ENCODE measurements at places on chromosomes 2 and 18. TPM values are rescaled to one million over a fixed set of nuclear protein-coding genes. Genes with fewer than 3 reads are reported as not detected.

GRCh38 chr2:64260817-64261216 is 116.6 kb upstream of the PELI1 start:
- DNase-seq: peak; percentile 57

- DNase-seq: no peak
These were observed 14.0 kb upstream of the IMP4 start for GRCh38 chr2:130328710-130329109.

- peak; percentile 40 for DNase-seq
These were observed 316.4 kb downstream of the DSEL start for GRCh38 chr18:67199993-67200617.

DNA sequence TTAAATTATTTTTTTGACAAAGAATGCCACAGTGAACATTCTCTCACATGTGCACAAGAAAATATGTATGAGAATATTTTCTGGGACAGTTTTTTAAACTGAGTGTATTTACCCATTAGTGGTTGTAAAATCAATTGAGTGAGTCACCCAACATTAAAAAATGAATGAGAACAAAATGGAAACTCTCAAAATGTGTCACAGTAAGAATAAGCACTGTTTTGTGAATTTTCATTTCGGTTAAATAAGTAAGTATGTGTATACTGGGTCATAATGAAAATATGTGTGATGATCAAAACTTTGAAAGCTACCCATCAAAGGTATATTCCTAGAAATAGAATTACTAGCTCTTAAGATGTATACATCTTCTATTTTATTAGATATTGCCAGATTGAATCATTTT is 11.6 kb downstream of the BABAM2 start:
- DNase-seq: no peak

The TUBA3E gene
- not detected for polyA plus RNA-seq

DNA sequence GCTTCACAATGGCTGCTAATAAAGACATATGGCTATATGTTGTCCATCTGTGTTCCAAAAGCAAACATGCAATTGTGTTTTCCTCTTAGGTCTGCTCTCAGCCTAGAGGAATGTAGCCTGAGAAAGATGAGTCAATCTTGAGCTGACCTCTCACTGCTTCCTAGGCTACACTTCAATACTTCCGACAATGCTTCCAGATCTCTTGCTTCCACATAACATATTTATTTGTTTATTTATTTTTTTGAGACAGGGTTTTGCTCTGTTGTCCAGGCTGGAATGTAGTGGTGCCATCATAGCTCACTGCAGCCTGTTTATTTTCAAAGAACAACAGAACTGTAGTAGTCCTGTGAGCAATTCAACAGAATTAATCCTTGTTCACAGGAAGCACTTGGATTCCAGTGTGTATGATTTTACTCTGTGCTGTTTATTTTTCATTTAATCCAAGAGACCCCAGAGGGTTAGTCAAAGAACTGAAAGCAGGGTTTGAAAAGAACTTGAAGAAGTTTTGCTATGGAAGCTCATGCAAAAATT is 437.9 kb downstream of the TXNL1 start:
- no peak for DNase-seq

The HNRNPLL gene
- polyA plus RNA-seq: 35.5 TPM

The GATA6 gene
- polyA plus RNA-seq: 1.3 TPM

GRCh38 chr2:76318848-76319360 is 608.2 kb upstream of the GCFC2 start:
- no peak for DNase-seq

The PLGLB2 gene
- polyA plus RNA-seq: 1.2 TPM

DNA sequence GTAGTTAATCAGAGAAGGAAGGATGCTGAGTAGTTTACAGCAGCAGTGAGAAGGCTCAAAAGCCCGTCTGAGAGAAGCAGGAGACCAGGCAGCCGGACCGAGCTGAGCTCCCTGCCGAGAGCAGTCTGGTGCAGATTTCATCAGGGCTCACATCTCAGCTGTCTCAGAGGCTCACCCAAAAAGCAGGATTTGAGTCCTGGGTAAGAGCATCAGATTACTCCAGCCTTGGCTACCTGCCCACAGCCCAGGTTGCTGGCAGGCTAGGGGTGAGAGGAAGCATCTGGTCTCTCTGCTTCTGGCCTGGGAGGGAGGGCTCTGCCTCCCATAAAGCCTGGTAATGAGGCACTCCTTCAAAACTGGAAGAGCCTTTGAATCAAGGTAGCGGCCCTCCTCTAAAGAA is 140.5 kb downstream of the ST6GAL2 start:
- DNase-seq: peak; percentile 38

GRCh38 chr18:44741511-44741910 is 60.8 kb downstream of the SETBP1 start:
- peak; percentile 58 for DNase-seq

DNA sequence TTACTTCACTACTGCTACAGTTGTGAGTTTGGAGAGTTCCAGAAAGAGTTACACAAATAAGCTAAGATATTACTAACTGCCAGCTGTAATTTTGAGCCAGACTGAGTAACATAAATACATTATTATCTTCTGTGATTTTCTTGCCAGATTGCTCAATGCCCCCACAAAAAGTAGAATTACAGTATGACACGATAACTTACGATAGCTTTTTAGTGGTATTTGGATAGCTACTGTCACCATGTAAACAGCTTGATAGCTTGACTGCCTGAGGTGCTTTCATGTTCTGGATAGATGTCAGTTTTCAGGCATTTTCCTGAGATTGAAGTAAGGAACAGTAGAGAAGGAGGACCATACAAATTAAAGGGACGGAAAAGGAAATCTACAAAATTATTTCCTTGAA is 533.3 kb downstream of the SOCS6 start:
- no peak for DNase-seq

- DNase-seq: no peak
These were observed 227.6 kb downstream of the SEPTIN10 start for GRCh38 chr2:109386004-109386695.

DNA sequence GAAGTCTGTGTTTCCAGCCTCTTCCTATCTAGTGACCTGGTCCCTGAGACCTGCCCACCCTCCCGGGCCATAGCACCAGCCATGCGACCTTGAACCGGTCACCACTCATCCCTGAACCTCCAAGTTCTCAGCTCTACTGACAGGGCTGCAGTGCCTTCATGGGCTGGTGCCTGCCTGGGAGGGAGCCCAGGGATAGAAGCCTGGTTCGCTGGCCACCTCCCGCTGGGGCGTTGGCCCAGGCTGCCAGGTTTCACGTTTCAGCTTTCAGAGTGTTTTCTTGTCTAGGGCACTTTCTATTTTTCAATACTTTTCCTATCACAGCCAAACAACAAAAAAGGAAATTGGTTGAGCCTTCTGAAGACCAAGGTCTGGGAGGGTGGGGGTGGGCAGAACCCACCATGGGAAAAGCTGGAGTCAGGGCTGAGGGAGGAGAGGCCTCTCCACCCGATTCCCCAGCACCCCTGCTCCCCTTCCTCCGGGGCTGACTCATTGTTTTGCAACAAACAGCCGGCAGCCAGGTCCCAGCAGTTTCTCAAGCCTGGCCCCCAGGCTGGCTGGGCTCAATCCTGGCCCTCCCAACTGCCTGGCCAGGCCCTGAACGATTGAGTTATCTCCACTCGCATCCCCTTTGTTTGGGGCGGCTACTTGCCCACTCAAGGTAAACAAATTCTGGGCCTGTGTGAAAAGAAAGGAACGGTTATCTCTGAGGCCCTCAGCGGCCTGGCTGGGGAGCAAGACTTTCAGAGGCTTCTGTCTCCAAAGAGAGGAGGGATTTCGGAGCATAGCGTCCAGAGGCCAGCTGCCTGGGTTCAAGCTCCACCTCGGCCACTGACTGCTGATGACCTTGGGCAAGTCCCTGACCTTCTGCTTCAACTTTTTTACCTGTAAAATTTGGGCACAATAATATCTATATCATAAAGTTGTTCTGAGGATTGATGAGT is 47.5 kb downstream of the ZFP36L2 start:
- DNase-seq: peak; percentile 71

- DNase-seq: peak; percentile 98
These were observed 555 bp downstream of the TMEM18 start for GRCh38 chr2:676647-677055.

GRCh38 chr2:74093840-74094239 is 53.9 kb downstream of the BOLA3 start:
- no peak for DNase-seq

The RNF149 gene
- 34.8 TPM for polyA plus RNA-seq

The AGAP1 gene
- polyA plus RNA-seq: 31.5 TPM

DNA sequence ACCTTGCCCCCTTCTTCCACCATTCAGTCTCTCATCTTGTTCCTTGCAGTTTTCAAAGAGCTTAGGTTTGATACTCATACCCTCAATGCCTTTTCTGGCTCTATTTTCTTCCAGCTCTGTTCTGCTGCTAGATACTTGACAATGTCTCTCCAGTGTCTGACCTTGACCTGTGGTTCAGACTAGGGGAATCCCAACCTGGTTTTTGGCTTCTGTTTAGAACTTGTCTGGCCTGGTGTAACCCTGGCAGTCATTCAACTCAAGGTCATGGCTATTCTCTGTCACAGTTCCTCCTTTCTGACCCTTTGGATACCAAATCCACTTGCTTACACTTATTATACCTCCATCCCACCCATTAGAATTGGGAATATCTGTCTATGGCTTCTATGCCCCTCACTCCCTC is 31.8 kb upstream of the IMP4 start:
- DNase-seq: no peak

DNA sequence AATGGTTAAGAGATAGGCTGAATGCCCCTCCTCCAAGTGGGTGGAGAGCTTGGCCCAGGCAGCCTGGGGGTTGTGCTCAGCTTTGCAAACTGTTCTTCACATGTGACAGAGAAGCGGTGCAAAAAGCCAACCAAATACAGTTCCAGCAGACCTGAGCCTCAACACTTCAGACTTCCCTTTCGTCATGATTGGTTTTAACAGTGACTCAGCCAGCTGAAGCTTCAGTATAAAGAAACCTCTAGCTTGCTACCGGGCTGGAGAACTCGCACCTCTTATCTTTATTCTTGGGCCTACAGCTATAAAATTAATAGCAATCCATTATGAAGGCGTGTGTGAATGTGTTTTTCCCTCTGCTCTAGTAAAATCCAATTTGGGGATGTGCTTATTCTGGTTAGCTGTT is 20.0 kb downstream of the SETBP1 start:
- no peak for DNase-seq

DNA sequence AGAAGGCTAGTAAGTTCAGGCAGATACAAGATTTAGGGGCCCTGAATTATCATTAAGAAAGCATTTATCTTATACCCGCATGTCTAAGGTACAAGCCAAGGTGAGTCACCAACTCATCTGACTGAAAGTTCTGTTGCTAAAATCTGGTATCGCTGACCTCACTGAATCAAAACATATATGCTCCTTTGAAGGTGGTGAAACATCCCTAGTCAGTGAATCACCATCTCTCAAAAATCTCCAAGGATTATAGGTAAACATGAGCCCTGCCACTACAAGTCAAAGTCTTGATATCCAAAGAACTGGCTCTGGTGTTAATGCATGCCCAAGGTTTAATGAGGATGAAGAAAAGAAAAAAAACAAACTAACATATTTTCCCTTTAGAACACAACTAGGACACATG is 43.5 kb downstream of the IRS1 start:
- DNase-seq: no peak

The COL4A3 gene
- polyA plus RNA-seq: 0.03 TPM

- DNase-seq: peak; percentile 23
These were observed 23.2 kb upstream of the CNTNAP5 start for GRCh38 chr2:124001696-124002430.

DNA sequence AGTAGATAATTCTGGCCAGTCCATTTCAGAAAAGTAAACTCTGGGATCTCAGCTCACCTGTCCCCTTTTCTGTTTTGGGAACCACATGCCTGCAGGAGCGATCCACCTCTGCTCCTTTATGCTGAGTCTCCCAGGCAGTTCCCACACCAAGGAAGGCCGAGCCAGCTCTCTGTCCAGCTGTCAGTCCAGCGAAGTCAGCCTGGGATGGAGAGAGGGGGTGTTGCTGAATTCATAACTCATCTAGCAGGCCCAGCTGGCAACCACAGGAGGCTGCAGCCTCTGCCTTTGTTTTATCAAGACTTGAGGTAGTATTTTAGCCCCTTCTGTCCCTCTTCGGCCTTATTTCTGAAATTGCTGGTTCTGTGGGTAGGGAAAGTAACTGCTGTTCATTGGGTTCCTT is 209.9 kb downstream of the ARL4C start:
- DNase-seq: no peak

The REG3G gene
- polyA plus RNA-seq: not detected

DNA sequence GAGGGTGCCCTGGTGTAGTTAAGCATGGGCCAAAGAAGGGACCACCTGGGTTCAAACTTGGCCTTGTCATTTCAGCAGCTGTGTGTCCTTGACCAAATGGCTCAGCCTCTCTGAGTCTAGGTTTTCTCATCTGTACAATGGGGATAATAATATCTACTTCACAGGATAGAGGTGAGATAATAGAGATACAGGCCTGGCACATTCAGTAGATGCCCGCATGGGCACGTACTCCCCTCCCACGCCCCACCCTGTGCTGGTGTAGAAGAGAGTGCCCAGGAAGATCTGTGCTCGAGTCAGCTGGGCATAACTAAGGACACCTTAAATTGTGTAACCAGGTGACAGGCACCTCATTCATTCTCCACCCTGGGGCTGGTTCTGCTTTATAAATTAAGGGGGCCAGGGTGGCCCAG is 8.4 kb upstream of the TMEM185B start:
- DNase-seq: no peak

The ANKRD30B gene
- polyA plus RNA-seq: not detected

The SERPINB11 gene
- not detected for polyA plus RNA-seq

GRCh38 chr2:29405266-29405665 is 290.1 kb downstream of the CLIP4 start:
- DNase-seq: no peak

- DNase-seq: peak; percentile 73
These were observed 191.9 kb upstream of the TCF4 start for GRCh38 chr18:55779691-55780585.

The PRSS56 gene
- polyA plus RNA-seq: 2.2 TPM

The NDUFB3 gene
- 67.9 TPM for polyA plus RNA-seq

The IL37 gene
- not detected for polyA plus RNA-seq

- DNase-seq: no peak
These were observed 2.3 kb downstream of the SIX2 start for GRCh38 chr2:45006942-45007287.

The LINC00305 gene
- not detected for polyA plus RNA-seq

The CDH20 gene
- polyA plus RNA-seq: 1.1 TPM

GRCh38 chr18:13500869-13501542 is 225.4 kb downstream of the FAM210A start:
- DNase-seq: peak; percentile 77

The IL36A gene
- polyA plus RNA-seq: not detected

DNA sequence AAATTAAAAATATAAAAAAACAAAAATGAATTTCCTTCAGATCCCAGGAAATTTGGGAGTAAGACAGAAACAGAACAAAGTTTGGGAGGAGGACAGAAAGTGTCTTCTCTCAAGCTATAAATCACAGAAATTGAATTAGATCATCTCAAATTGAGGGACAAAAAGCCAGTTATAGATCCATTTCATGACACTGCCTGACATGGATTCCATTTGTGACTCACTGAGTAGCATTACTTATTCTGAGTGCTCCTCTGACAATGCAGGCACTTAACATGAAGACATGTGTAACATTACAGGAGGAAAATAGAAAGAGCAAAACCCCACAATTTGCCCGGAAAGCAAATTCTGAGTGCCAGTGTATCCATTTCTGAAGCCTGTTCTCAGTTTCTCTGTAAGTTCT is 63.9 kb upstream of the CREB1 start:
- no peak for DNase-seq

GRCh38 chr2:118942031-118942430 is at the start of gene MARCO:
Gene MARCO (plus strand): TSS chr2:118942194. CDS start chr2:118942301, 107 bp downstream.
- DNase-seq: peak; percentile 24

- no peak for DNase-seq
These were observed 196.9 kb downstream of the TNS1 start for GRCh38 chr2:217805668-217806481.

Measured in hindlimb muscle (tissue), 1 donor.